MG63 (cell line): ENCODE measurements at places on chromosomes 3 and 15.

DNA sequence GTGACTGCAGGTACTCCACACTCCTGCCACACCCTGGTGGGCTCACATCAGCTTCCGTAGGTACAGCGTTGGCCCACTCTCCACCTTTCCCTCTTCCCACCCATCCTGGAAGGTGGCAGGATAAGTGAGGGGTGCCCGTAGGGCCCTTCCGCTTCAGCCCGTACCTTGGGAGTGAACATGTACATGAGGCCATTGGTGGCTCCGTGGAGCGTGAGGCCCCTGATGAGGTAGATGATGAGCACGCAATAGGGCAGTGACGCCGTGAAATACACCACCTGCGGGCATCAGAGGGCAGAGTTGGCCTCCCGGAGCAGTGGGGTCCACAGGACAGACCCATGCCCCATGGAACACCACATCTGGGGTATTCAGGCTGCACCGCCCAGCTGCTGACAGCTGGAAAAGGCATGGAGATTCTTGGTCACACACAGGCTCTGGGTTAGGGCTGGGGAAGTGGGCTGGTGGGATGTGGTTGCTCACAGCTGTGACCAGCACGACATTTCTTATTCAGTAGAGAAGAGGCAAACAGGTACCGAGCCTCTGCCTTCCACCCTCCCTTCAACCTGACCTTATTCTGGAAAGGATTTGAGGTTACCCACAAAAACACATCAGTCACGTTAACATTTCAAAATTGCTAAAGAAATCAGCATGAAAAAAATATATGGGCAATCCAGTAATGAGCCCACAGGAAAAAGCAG is 23.8 kb downstream of the SLC6A20 start:
- DNase-seq: no peak

DNA sequence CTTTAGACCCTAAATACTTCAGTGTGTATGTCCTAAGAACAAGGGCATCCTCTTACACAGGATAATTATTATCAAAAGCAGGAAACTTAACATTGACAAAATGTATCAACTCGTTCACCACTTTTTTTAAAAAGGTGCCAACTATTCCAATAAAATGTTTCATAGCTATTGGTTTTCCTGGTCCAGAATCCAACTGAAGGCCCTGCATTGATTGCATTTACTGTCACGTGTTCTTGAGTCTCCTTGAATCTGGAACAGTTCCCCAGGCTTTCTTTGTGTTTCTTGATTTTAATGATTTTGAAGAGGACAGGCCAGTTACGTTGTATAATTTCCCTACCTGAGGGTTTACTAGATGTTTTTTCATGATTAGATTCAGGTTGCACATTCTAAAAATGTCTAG is 94.6 kb upstream of the ARHGEF3 start:
- no peak for DNase-seq

- peak; percentile 71 for DNase-seq
Measured at GRCh38 chr15:89654301-89654761, 936 bp downstream of the KIF7 start.

DNA sequence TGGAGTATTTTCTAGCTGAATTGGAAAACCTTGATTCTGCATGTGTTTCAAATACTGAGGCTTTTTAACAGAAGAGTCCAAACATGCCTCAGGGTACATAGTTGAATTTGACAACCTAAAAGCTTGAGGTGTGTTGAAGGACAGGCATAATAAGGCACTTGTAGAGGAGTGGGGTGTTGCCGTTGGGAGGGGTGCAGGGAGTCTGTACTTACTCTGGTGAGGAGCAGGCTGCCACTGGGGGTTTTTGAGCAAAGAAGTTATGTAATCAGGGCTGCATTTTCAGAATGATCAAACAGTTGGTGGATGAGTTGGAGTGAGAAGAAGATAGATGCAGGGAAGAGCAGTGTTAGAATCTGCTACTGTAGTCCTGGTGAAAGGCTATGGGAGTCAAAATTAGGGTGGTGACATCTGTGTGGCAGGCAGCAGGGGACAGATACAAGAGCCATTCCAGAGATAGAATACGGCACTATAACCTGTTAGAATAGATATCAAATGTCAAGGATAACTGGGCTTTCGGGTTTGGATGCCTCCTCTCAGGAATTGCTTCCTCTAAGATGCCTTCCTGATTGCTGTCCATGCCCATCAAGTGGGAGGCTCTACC is 161.6 kb downstream of the GHSR start:
- DNase-seq: no peak

DNA sequence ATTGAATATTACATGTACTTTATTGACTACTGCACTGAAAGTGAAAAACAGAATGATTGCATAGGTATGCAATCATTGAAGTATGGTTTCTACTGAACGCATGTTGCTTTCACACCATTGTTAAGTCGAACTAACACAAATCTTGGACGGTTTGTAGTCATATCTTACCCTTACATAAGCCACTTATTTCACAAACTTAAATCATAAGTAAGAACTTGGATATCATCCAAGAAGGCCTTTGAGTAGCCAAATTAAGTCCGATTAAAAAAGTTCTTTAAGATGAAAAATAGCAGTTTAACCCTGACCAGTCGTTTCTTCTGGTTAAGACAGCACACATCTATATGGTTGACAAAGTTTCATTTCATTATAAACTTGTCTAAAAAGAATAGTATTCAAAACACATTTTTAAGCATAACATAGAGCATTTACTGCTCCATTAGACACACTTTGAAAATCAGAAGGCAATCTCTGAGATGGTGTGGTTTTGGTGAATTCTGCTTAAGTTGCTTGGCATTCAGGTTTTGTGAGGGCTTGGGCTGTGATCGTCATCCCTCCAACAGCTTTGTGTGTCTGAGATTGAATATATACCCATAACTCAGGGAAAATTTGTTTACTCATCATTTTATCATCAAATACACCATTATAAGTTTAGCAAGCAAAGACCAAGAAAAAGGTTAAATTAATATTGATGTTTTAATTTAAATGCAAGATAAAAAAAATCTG is 92.2 kb downstream of the NFKBIZ start:
- no peak for DNase-seq

DNA sequence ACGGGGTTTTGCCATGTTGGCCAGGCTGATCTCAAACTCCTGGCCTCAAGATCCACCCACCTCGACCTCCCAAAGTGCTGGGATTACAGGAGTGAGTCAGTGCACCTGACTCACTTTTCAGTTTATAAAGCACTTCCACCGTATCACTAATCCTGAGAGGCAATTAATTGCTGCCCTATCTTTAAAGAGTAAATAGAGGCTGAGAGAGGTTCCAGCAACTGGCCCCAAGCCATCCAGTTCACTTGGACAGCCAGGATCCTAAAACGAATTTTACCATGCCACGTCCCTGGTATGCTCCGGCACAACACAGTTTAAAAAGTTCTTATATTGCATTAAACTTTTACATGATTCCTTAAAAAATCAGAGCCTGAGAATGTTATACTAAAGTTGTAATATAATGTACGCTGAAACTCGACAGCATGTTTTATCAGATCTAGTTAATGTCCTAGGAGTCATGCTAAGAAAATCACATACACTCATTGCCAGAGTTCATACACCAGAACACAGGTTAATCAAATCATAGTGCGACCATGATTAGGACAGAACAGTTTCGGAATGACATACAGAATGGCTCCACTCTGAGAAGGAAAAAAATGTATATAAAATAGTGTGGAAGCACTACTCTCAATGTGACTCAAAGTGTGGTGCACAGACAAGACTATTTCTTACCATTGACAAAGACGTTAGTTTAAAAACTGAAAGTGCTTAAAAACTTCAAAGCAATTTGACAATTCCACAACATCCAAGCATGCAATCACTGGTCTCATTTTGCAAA is 125.4 kb downstream of the ULK4 start:
- DNase-seq: peak; percentile 13

GRCh38 chr15:89329329-89330084 is 5.1 kb downstream of the POLG start:
- no peak for DNase-seq

GRCh38 chr3:53109891-53110771 is 20.1 kb downstream of the RFT1 start:
- peak; percentile 17 for DNase-seq

DNA sequence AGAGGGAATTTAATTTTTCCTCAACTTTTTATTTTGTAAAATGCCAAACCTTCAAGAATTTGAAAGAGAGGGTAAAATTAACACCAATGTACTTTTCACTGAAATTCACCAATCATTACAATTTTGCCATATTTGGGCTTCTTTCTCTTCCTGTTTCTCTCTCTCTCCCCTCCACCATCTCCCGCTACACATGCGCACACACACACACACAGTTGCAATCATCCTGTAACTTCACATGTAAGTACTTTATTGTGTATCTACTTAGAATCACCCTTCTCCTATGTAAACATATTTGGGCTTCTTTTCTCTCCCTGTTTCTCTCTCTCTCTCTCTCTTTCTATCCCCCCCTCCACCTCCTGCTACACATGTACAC is 7.4 kb downstream of the ARL14 start:
- DNase-seq: no peak

GRCh38 chr15:85825719-85826118 is 31.0 kb upstream of the KLHL25 start:
- DNase-seq: no peak

GRCh38 chr3:105958237-105959000 is 89.6 kb upstream of the CBLB start:
- DNase-seq: no peak

- no peak for DNase-seq
Measured at GRCh38 chr3:127903611-127904375, 11.2 kb upstream of the KBTBD12 start.

- DNase-seq: no peak
Measured at GRCh38 chr3:72126441-72127223, 341.7 kb upstream of the PROK2 start.

DNA sequence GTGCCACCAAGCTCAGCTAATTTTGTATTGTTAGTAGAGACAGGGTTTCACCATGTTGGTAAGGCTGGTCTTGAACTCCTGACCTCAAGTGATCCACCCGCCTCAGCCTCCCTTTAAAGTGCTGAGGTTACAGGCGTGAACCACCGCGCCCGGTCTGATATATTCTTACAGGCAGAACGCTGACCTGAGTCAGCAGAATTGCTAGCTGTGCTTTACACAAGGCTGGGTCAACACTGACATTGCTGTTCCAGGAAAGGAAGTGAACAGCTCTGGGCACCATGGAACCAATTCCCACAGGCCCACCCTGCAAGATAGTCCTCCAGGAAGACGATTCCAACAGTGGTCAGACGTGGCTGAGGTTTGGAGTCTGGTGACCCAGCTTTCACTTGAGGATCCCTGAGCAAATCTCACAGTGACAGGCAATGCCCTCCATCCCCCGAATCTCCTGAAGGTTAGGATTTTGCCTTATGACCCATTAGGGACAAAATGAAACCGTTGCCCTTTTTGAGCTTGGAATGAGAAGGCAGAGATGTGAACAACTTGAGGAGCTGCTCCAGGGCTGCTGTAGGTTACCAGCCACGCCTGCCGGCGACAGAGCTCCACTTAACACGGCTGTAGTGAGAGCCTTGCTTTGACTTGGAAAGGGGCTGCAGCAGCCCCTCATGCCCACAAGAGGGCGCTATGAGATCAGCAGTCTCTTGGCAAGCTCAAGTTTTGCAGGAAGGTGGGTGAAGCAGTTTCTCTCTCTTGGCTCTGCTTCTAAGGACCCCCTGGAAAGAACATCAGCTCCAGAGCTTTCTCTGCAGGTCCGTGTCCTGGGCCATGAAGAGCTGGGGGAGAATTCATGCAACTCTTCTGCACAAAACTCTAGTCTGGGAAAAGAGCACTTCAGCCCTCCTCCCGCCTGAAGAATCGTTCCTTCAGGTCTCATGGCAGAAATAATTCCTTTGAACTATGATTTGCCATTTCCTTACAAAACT is 74.1 kb downstream of the SENP2 start:
- peak; percentile 69 for DNase-seq

DNA sequence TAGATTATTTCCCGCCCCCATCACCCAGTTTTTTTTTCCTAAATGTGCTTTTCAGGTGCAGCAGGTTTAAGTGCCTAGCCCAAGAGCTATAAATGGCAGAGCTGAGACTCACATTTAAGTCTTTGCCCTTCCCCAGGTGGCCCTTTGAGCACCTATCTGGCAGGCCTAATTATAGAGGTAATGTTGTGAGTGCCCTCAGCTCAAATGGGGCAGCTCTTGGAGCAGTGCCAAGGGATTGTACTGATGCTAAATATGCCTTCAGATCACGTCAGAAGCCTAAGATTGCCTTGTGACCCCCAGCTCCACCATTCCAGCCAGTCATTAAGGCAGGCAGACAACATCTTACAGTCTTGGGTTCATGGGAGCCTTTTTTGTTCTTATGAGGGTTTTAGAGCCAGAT is 159.5 kb downstream of the RPLP1 start:
- no peak for DNase-seq

GRCh38 chr3:12558706-12559105 is 1.8 kb downstream of the MKRN2 start:
- DNase-seq: no peak

GRCh38 chr15:34652726-34653033 is 69.2 kb upstream of the GOLGA8B start:
- DNase-seq: no peak

DNA sequence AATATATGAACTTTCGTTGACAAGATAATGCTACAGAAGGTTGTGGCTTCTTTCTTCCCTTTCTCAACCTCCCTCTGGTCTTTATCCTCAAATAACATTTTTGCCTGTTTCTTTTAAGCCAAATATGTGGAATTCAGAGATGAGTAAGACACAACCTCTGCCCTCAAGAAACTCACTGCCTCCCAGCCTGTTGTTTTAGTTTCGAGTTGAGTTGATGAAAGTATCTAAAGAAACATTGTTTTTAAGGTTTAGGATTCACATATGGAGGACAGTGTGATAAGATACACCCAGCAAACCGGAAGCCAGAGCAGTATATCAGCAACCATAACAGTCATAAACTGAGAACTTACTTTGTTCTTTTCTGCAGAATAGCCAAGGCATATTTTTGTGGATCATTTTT is 218.6 kb downstream of the THSD4 start:
- DNase-seq: peak; percentile 12

DNA sequence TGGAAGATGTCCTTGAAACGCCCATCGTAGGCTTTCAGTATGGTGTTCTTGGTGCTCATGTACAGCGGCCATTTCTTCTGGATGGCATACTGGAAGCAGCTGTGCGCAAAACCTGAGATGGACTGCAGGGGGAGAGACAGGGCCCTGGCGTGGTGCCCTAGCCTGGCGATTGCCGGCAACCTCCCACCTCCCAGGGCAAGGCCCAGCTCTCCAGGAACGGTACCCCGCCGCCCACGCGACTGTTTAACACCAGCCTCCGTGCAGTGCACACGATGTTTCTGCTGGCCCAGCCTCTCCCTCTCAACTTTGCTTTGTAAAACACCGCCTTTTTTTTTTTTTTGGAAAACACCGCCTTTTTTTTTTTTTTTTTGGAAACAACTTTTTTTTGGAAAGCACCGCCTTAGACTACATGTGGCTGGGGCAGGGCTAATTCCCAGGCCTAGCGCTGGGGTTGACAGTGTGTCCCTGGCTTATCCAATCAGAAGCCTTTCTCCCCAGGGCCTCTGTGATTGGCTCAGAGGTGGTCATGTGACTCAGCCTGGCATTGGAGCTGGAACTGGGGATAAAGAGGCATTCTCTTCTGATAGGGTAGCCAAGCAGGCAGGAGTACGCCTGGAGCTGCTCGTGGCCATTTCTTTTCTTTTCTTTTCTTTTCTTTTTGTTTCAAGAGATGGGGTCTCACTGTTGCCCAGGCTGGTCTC is 14.7 kb downstream of the IDH2 start:
- peak; percentile 44 for DNase-seq

GRCh38 chr3:32373276-32373675 is 18.4 kb upstream of the CMTM7 start:
- DNase-seq: no peak

GRCh38 chr15:59595434-59595915 is 16.1 kb upstream of the GCNT3 start:
- no peak for DNase-seq
